ENCODE measurements at places on chromosomes 7 and 10. TPM values are rescaled to one million over a fixed set of nuclear protein-coding genes. Genes with fewer than 3 reads are reported as not detected.

PRPS1L1 gene
- under 0.01 TPM for total RNA-seq

DKK1 gene
- total RNA-seq = 0.27 TPM

EPO gene
- not detected for total RNA-seq

PKD2L1 gene
- total RNA-seq = not detected

ANAPC16 gene
- 43.9 TPM for total RNA-seq

ADIRF gene
- total RNA-seq = not detected

LRRC61 gene
- 46.6 TPM for total RNA-seq

NRAP gene
- total RNA-seq = not detected

UCN3 gene
- not detected for total RNA-seq

AOC1 gene
- total RNA-seq = 1.1 TPM

DNA sequence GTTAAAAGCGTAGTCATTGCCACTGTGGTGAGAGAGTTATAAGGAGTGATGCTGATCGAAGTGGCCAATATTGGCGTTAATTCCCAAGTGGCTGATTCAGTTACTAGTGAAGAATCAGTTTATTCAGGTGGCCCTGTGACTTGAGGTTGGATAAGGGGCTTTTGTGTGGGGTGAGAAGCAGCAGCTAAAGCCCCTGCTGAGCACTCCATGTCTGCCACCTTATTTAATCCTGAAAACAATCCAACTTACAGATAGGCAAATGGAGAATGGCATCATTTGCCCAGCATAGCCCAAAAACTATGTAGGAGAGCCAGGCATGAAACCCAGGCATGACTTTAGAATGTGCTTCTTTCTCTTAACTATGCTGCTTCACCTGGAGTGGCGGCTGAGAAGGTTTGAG, 222.8 kb upstream of the KLF6 start:
- no peak for DNase-seq

GRCh38 chr7:39536951-39537350, 29.3 kb upstream of the YAE1 start:
- DNase-seq = no peak

DNA sequence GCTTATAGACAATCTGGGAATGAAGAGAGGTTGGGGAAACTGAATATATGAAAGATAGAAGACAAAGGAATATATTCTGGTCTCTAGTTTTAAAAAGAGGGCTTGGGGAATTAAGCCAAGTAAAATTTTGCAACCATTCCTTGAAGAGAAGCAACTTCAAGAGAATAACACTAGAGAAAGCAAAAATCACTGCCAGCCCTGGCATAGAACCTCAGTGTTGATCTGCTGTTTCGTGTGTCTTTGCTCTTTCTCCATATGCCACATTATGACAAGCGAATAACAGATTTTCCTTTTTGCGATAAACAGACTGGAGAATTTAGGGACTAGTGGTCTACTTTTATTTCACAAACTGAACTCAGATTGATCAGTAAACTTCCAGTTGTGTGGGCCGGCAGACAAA, 132.7 kb downstream of the XPNPEP1 start:
- DNase-seq = no peak

DNA sequence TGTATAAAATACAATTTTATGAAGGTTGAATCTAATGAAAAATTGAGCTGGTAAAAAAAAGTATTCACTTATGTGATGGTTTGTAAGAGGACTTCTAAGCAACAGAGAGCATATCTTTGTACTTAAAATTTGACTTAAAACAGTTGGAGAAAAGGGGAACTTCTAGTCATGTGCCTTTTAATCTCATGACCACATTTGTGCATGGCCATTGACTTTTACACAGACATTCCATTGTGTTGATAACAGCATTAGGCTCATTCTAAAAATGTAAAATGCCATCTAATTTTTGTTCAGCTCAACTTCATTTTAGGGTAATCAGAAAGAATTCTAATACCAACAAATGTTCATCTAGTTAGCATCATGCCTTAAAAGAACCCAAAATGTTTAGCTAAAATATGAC, 119.9 kb downstream of the HPSE2 start:
- DNase-seq = peak; percentile 27

- DNase-seq = no peak
Measured at GRCh38 chr10:131820626-131821025, 80.2 kb upstream of the PPP2R2D start.

DNA sequence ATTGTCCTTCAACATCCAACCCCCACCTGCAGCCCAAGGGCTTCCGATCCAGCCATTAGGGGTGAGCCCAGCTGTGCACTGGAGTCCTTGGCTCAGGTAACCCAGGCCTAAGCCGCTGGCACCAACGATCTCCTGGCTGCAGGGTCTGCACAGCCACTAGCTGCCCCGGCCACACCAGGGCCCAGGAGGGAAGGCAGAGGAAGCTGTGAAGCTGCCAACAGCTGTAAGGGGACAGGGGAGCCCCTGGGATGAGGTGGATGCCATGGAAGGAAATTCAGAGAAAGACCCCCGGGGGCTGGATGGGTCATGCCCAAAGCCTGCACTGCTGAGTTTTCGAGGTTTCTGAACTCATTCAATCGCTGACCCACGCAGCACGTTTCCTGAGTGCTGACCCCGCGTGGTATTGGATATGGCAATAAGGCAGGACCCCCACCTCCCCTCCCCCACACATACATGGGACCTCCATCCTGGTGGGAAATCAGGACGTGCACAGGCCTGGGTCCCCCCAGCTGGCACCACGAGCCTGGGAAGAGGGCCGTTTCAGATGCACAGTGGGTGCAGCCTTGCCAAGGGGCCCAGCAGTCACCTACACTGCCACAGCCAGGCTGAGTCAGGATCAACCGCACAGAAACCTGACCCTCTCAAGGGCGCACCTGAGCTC, 170.3 kb downstream of the DIP2C start:
- DNase-seq = no peak

- DNase-seq = no peak
Measured at GRCh38 chr7:65317372-65317771, 56.3 kb upstream of the ZNF92 start.

- DNase-seq = no peak
Measured at GRCh38 chr7:74039337-74039736, 11.4 kb downstream of the ELN start.

DNA sequence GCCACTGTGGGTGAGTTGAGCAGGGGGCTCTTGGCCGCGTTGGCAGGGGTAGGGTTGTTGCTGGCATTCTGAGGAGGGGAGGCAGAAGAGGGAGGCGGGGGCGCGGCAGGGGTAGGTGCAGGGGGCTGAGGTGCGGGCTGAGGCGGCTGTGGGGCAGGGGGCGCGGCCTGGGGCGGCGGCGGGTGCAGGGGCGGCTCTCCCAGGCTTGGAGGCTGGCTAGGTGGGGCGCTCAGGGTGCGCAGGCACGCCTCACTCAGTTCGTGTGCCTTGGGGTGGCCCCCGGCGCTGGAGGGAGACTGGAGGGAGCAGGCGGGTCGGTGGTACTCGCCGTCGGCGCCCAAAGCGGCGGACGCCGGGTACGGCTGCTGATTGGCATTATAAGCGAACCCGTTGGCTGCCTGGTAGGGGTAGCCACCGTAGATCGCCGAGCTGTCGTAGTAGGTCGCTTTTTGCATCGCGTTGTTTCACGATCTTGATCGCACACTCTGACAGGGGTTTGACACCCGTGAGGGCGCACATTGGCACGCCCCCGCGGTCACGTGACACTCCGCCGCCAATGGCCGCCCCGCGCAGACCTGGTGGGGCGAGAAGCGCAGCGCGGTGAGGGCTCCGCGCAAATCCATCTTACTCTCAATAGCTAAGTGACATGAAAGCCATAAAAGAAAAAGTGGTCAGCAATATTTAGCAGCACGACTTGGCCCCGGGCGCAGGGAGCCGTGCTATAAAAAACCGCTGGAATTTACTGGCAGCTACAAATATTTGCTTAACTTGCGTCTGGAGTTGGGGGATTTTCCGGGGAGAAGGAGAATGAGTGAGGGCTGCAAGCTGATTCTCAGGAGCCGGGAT, 7.9 kb upstream of the HOXA2 start:
- no peak for DNase-seq

DNA sequence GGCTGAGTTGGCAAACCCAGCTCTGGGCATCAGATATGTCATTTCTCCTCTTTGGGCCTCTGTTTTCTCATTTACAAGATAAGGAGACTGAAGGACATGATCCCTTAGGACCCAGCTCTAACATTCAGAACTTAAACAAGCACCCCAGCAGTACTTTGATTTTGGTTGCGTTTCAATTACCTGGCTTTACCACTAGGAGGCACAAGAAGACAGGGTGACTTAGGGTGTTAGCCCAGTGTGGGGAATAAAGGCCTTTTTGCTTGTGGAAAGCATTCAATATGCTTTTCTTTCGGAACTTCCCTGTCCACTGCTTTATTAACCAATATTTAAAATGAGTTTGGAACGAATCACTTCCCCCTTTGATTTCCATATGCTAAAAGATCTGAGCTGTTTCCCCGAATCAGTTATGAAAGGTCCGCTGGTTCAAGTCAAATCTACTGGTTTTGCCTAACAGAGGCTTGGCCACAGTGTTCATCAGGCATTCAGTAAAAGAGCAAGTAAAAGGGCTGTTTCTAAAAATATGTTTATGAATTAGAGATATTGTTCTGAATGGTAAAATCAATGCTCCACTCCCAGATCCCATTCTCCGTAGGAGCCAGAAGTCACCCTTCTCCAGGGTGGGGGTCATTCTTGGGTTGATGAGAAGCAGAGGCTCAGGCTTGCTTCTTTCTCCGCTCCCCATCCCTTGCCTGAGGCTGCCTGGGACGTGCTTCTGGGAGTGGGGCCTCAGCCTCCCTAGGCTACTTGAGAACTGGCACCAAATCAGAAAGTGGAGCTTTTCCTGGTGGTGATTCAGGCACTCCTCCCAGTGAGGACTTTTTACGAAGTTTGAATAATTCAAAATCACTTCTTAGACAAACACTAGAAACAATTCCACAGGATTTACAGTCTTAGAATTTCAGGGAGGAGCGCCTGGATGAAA, 105.5 kb downstream of the MYOF start:
- DNase-seq = peak; percentile 80

DNA sequence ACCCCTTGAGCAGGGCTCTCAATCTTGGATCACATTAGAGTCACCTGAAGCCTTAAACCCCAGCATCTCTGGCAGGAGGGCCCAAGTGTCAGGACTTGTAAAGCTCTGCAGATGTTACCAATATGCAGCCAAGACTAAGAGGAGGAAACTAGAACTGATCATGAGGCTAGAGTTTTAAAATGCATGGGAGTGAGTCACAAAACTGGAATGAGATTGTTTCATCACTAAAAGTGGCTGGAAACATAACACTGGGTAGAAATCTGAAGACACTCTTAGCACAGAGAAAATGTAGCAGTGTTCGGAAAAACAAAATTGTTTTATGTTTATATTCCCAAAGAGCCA, 63.3 kb upstream of the GHITM start:
- no peak for DNase-seq

- DNase-seq = no peak
Measured at GRCh38 chr7:133389727-133390126, 136.8 kb downstream of the EXOC4 start.

- no peak for DNase-seq
Measured at GRCh38 chr10:123639131-123639530, 27.0 kb upstream of the GPR26 start.

GRCh38 chr7:112080978-112081377, 125.2 kb downstream of the DOCK4 start:
- DNase-seq = peak; percentile 43

DNA sequence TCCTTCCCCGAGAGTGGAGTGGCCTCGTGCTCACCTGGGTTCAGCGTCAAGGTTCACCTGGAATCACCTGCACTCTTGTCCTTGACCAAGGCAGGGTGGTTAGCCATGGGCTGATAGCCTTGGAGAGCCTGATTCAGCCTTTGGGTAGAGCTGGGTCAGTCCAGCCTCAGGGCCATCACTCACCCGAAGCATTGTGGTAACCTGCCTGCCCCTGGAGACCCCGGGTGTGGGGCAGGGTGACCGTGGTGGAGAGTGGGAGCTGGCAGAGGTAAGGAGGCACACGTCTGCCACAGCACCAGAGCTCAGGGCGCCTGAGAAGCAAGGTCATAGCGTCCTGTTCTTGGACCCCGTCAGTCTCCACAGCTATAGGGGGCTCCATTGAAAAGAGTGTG, 27.8 kb upstream of the WDFY4 start:
- DNase-seq = no peak

GRCh38 chr7:50303335-50304128, 984 bp upstream of the IKZF1 start:
- no peak for DNase-seq

- no peak for DNase-seq
Measured at GRCh38 chr7:50335795-50336754, 31.6 kb downstream of the IKZF1 start.

GRCh38 chr7:108515013-108515412, 10.9 kb downstream of the PNPLA8 start:
- no peak for DNase-seq

DNA sequence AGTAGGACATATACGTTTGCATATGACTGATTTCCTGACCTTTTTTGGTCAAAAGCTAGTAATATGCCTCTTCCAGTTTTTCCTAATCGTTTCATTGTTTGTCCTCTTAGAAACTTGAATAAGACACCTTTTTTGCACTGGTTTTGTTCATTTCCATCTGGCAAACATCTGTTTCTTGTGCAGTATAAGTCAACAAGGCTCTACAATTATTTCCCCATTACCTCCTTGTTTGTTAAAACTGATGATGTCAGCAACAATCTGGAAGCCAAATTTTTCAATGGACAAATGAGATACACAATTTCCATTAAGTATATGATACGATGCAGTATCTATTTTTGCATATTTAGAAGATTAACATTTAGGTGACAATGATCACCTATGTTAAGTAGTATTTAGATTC, 148.8 kb downstream of the NRBF2 start:
- no peak for DNase-seq

GRCh38 chr10:279232-279631, 144.0 kb downstream of the ZMYND11 start:
- DNase-seq = no peak

DNA sequence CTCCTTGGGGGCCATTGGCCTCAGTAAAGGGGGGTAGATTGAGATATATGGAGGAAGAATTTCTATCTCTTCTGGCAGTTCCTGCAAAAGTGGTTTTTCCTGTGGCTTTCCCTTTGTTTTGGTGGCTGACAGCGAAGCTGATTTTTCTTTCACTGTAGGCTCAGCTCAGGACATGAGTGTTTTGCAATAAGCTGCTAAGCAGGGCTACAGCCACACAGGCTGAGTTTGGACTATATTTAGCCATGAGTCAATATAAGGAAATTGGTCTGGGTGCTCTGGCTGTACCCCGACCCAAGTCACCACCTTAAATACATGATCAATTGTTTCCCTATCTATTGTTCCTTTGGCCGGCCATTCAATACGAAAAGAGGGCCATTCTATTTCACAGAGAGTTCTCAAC, 212.7 kb upstream of the KCND2 start:
- no peak for DNase-seq

DNA sequence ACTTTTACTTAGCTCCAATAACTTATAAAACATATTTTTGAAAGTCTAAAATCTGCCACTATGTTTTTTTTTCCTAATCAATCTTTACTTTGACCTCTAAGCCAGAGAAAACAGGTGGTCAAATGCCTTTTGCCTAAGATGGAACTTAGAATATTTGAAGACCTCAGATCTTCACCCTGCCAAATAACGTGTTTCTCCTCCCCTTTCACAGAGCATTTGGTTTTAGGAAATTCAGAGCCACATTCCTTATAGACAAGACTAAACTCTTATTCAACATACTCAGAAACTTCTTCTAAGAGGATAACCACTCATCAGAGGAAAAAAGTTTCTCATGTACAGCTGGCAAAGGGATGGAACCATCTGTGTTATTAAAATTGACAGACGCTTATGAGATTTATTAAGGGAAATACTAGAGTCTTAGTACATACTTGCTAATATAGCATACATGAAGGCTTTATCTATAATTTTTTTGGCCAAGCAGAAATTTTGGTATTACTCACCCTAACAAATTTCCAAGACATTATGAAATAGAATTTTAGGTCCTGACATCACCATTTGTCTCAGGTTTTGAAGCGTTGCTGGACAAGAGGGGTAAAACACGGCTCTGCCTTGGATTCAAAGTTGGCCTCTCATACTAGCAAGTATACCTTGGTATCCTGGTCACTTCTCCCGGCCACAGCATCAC, 2.6 kb upstream of the EGFR start:
- DNase-seq = no peak

Measured in hematopoietic multipotent progenitor cell (in vitro differentiated cells).